ENCODE measurements at places on chromosomes 2 and 18. TPM values are rescaled to one million over a fixed set of nuclear protein-coding genes. Genes with fewer than 3 reads are reported as not detected.
A peak's percentile ranks its signal among the peaks of the same experiment; 100 is the strongest.

The IL36B gene
- not detected for total RNA-seq

The TUBA3E gene
- 75.5 TPM for total RNA-seq

The POTEC gene
- not detected for total RNA-seq

The MYO5B gene
- total RNA-seq: 0.51 TPM

The ALPI gene
- not detected for total RNA-seq

The SLC16A14 gene
- 3.9 TPM for total RNA-seq

The AFF3 gene
- 6.9 TPM for total RNA-seq

The TUBA4B gene
- total RNA-seq: not detected

DNA sequence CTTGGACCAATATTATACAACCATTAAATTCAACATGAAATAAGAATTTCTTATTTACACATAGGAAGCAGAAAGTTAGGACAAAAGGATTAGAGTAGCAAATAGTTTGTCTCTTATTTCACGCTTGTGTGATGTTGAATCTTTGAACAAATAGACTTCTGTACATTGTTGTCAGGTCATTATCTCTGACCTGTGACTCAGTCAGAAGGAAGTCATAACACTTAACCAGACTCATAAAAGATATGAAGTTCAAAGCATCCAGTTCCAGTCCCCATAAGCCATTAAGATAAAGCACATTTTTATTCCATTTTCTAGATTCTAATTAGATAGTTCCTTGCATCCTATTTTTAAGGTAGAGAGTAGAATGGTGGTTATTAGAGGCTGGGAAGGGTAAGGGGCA is 130.8 kb downstream of the UPP2 start:
- no peak for DNase-seq

DNA sequence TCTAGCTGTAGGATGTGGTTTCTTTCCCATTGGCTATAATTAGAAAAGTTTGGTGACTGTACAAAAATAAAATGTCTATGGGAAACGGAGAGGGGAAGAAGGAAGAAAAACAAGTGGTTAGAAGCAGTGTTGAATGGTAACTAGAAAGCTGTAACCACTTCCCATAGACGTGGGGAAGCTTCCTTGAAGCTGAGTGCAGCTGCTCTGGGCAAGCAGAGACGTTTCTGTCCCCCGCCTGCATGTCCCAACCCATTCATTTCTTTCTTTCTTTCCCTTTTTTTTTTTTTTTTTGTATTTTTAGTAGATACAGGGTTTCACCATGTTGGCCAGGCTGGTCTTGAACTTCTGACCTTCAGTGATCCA is 367.8 kb upstream of the HS6ST1 start:
- DNase-seq: no peak

DNA sequence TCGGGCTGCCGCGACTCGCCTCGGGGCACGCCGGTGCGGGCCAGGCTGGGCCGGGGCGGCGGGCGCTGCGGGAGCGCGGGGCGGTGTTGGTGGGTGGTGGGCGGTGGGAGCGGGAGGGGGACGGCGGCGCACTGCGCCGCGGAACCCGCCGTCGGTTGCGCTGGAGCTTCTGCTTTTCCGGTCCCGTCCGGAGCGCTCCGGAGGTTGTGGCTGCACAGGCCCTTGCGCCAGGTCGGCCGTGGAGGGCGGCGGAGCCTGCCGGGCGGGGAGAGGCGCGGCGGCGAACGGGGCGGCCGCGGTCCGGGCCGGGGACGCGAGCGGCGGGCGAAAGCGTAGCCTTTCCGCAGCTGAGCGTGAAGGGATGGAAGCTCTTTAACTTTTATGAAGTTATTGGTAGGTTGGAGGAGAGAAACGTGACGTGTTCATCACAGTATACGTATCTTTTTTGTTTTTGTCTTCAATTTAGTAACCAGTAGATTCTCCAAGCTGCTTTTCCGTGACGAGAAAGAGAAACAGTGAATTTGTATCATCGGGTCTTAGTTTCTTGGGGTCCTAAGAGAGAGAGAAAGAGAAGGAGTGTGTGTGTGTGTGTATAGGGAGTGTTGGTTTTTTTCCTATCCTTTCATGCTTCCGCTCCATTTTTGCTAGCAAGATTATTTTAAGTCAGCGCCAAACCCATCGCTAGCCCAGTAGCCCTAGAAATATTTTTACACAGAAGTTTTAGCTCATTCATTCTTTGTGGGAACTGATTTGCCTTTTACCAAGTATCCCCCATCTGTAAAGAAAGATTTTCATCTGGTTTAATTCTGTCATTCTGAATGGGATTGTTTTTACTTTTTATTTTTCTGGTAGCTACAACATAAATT is 535 bp downstream of the ATG4B start:
- peak; percentile 43 for DNase-seq

DNA sequence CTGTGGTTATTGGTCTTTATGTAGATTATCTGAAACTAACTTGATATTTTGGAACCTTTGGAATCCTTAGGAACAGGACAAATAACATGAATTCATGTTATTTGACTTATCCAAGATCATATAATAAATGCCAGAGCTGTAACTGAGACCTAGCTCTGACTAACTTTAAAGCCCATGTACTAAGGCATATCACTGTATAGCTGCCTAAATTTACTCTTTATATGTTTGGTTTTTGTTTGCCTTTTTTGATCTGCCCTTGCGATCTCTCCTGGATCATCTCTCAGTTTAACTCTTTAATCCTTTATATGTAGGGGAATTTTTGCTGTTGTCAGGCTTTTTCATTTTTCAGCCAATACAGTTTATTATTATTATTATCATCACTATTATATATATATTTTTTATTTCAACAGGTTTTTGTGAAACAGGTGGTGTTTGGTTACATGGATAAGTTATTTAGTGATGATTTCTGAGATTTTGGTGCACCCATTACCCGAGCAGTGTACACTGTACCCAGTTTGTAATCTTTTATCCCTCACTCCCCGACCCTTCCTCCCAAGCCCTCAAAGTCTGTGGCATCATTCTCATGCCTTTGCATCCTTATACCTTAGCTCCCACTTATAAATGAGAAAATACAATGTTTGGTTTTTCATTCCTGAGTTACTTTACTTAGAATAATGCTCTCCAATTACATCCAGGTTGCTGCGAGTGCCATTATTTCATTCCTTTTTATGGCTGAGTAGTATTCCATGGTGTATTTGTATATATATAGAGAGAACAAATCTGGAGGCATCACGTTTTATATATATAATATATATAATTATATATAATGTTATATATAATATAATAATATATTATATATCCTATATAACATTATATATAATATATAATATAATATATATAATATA is 48.9 kb downstream of the APLF start:
- no peak for DNase-seq

DNA sequence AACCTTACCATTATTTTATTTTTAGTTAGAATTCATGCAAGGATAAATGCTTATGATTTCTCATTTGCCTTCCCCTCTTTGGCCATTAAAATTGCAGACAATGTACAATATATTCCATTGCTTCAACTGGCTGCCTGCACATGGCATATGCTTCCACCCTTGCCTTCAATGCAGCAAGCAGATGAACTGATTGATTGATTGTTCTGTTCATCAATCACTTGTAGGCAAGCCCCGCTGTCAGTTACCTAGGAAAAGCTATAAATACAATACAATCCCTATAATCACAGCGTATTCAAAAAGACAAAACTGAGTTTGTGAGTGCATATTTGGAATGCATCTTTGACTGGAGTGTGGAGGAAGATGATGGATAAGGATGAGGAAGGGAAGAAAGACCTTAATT is 73.6 kb upstream of the CAVIN2 start:
- DNase-seq: no peak

- no peak for DNase-seq
These were observed 53.1 kb upstream of the NPAS2 start for GRCh38 chr2:100766806-100767205.

GRCh38 chr2:9697909-9698308 is 67.1 kb upstream of the YWHAQ start:
- DNase-seq: no peak

- no peak for DNase-seq
These were observed 353.2 kb downstream of the METTL4 start for GRCh38 chr18:2218101-2218500.

- DNase-seq: no peak
These were observed 50.0 kb upstream of the CTDP1 start for GRCh38 chr18:79629606-79630005.

DNA sequence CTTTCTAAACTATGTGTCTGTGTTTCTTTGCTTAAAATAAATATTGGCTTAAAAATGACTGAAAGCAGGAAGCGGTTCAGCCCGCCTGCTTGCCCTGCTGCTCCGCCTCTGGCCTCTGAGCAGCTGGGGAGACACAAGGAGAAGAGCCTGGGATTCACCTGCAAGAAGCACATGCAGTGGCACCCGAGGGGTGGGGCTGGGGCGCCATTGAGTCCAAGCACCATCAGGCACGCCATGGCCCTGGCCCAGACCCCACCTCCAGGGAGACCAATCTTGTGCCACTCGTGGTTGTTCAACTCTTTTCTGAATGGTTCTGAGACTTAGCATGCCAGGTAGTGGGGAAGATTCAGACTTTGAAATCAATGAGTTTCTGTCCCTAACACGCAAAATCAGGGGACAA is 495.5 kb upstream of the MYT1L start:
- peak; percentile 35 for DNase-seq

- DNase-seq: no peak
These were observed 124.8 kb downstream of the NUP35 start for GRCh38 chr2:183248866-183249567.

DNA sequence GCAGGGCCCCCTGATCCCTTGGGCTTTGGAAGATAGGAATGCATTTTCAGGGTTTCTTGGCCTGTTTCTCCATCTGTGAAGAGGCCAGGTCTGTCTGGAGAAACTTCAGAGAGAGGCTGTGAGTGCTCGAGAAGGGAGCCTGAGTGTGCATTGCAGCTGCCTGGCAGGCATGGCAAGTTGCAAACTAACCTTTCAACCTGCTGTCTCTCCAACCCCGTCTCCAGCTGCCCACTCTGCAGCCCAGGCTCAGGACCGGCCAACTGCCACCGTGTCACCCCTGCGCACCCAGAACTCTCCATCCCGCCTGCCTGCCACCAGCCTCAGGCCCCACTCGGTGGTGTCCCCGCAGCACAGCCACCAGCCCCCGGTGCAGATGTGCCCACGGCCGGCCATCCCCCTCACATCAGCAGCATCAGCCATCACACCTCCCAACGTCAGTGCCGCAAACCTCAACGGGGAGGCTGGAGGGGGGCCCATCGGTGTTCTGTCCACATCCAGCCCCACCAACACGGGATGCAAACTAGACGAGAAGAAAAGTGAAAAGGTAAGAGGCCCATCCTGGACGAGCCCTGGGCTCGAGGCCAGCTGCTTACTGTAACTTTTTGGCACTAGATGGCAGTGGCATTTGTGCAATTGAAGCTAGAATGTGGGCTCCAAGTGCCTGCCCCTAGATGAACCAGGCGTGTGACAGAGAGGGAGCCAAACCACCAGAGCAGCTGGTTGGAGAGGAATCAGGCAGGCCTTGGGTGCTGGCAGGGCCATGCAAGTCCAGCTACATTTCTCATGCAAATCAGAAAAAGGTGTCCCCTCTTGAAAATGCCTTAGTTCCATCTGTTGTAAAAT is 164.6 kb downstream of the SEPTIN10 start:
- DNase-seq: peak; percentile 70

DNA sequence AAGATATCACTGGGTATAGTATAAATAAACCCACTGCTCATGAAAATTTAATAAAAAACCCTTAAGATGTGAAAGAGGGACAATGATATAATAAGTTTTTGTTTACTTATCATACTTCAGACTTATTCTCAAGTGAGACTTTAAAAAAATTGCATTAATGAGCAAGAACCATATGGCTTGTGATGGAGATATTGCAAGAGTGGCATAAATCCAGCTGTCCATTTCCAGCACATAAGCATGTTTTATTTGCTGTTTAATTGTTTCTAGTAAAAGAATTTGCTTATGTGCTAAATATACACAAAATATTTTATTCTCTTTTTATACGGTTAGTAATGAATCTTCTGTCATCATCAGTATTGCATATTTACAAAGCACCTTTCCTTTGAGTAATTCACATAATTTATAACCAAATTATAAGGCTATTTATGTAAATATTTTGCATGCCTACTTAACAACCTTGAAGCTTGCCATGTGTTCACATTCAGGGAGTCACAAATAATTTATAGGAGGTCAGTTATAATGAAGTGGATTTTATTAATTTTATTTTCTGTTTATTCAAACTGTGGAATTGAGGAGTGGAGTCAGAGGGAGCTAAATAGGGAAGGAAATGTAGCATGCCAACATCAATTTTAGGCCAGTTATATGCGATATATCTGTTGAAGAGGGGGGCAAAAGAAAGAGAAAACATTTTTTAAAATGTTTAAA is 318.5 kb upstream of the CWC22 start:
- no peak for DNase-seq

GRCh38 chr18:75752740-75753263 is 325.3 kb upstream of the SMIM21 start:
- DNase-seq: no peak

DNA sequence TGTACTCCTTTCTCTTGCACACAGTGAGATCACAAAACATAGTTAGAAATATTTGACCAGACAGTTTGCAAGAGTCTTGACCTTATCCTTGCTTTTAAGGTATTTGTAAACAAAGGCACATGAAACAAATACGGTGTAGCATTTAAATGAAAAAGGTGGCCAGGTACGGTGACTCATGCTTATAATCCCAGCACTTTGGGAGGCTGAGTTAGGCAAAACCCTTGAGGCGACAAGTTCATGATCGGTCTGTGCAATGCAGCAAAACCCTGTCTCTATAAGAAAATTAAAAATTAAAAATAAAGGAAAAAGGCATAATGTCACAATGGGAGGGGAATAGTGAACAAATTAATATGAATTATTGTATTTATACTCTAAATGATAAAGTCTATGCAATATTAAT is 109.5 kb upstream of the PIK3C3 start:
- DNase-seq: no peak

- DNase-seq: peak; percentile 37
These were observed 3.8 kb upstream of the ARID5A start for GRCh38 chr2:96532641-96533291.

GRCh38 chr2:113872201-113872600 is 17.7 kb upstream of the ACTR3 start:
- no peak for DNase-seq

GRCh38 chr2:142190805-142191204 is 60.0 kb upstream of the LRP1B start:
- DNase-seq: no peak

DNA sequence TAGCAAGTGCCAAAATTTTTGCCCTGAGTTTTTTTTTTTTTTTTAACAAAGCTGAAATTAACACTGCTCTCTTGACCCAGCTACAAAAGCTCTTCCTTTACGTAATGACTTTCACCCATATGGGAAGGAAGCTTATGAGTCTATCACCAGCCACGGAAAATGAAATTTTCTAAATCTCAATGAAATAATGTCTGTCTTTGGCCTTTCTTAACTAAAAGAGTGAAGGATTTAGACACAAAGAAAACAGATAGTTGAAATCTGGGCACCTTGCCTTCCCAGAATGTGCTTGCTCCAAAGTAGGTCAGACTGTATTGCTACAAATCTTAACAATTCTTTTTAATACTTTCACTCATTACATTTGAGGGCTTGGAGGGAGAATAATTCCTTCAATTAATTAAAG is 180.8 kb upstream of the MGAT5 start:
- no peak for DNase-seq

GRCh38 chr2:5285872-5286769 is 406.1 kb upstream of the SOX11 start:
- no peak for DNase-seq

GRCh38 chr18:62140259-62140658 is 46.6 kb downstream of the PIGN start:
- no peak for DNase-seq
